ENCODE measurements at places on chromosomes 7 and 10.

DNA sequence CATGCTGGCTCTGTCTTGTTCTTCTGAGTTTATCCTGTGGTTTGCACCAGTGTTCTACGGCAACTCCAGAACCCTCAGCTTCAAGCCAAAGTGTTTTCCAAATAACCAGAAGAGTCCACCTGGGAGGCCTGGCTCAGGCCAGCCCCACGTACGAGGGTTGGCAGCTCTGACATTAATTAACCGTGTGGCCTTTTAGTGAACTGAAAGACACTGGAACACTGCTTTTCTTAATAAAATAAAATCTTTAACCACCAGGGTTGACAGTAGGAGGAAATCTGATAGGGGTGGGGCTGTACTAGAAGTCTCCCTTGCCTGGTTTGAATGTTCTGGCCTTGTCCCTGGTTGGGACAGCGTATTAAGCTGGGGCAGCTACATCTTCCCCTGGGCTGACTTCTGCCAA is 64.9 kb downstream of the SYPL1 start:
- H3K27me3 ChIP-seq: no peaks in the 10 kb centered on the region
- no peaks in the 10 kb centered on the region for H3K4me1 ChIP-seq
- DNase-seq: no peak
- H3K36me3 ChIP-seq: no peaks in the 10 kb centered on the region
- no peak overlapping the region for H3K27ac ChIP-seq

DNA sequence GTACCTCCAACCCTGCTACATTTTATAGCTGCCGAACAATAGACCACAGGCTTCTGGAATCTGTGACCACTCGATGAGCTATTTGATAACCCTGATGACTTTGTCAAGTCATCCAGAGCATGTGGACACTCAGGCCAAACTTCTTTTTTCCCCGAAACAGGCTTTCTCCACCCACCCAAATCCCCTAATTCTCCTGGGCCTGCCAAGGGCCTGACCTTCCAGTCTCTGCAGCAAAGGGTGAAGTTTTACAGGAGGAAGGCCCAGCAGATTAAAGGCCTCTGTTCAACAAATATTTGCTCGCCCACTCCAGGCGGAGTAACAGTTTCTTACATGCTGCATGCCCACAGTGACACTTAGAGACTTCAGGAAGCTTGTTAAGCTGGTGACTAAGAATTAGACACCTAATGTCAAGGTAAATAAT is 2.0 kb downstream of the JCAD start:
- DNase-seq: peak; percentile 62
- no peaks in the 10 kb centered on the region for H3K27me3 ChIP-seq
- no peak overlapping the region for H3K27ac ChIP-seq
- peak overlapping the region; percentile 84 for H3K4me3 ChIP-seq
- H3K4me1 ChIP-seq: peaks cover 7% of the 10 kb centered on the region

- no peak for DNase-seq
- H3K27me3 ChIP-seq: no peaks in the 10 kb centered on the region
- H3K4me1 ChIP-seq: peaks cover 6% of the 10 kb centered on the region
- H3K27ac ChIP-seq: no peak overlapping the region
- peaks cover 9% of the 10 kb centered on the region for H3K36me3 ChIP-seq
Observed at GRCh38 chr7:43711503-43711902, 17.8 kb downstream of the COA1 start.

DNA sequence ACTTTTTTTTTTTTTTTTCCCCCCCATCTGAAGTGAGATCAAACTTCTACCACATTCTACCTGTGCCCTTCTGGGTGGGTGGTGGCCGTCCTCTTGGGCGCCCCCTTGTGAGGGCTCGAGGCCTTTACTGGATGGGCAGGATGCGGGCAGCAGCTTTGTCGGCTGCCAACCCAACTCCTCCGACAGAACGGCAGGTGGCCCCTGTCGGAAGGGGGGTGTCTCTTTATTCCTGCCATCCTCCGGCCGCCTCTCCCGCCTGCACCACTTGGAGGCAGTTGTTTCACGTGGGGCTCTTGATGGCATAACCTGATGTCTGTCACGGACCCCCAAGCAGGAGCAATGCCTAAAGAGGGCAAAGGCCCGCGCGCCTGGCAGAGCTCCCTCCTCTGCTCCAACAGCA is 31.0 kb downstream of the AMZ1 start:
- DNase-seq: peak; percentile 90
- H3K36me3 ChIP-seq: peaks cover 12% of the 10 kb centered on the region
- H3K27me3 ChIP-seq: no peaks in the 10 kb centered on the region
- H3K4me1 ChIP-seq: no peaks in the 10 kb centered on the region
- H3K4me3 ChIP-seq: no peak overlapping the region

GRCh38 chr7:94955807-94956206 is 48.4 kb downstream of the PPP1R9A start:
- H3K27ac ChIP-seq: no peak overlapping the region
- no peak overlapping the region for H3K4me3 ChIP-seq
- no peaks in the 10 kb centered on the region for H3K4me1 ChIP-seq
- H3K36me3 ChIP-seq: no peaks in the 10 kb centered on the region
- no peaks in the 10 kb centered on the region for H3K27me3 ChIP-seq
